ENCODE measurements at places on chromosomes 5 and 9. TPM values are rescaled to one million over a fixed set of nuclear protein-coding genes. Genes with fewer than 3 reads are reported as not detected.

The TAL2 gene
- not detected for total RNA-seq

DNA sequence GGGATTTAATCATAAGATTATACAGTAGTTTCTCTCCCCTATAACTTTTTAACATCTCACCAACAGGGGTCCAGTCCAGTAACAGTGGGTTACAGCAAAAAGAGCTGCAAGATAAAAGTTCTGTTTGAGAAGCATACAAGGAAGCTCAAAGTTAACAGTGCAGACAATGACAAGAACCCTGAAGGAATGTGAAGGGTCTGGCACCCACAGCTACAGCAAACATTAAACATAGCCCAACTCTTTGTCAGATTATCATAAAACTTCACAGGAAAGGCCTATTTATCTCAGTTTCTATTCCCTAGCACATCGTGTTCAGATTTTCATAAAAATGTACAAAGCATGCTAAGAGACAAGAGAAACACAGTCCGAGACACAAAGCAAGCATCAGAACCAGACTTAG lies 309.4 kb downstream of the DIRAS2 start:
- H3K36me3 ChIP-seq, result no peaks in the 10 kb centered on the region
- H3K4me3 ChIP-seq, result no peak overlapping the region
- H3K4me1 ChIP-seq, result no peaks in the 10 kb centered on the region
- no peaks in the 10 kb centered on the region for H3K27me3 ChIP-seq

GRCh38 chr9:70061776-70062175 lies 18.1 kb downstream of the MAMDC2 start:
- no peak for DNase-seq
- H3K27ac ChIP-seq, result no peak overlapping the region
- no peaks in the 10 kb centered on the region for H3K36me3 ChIP-seq
- no peaks in the 10 kb centered on the region for H3K4me1 ChIP-seq

DNA sequence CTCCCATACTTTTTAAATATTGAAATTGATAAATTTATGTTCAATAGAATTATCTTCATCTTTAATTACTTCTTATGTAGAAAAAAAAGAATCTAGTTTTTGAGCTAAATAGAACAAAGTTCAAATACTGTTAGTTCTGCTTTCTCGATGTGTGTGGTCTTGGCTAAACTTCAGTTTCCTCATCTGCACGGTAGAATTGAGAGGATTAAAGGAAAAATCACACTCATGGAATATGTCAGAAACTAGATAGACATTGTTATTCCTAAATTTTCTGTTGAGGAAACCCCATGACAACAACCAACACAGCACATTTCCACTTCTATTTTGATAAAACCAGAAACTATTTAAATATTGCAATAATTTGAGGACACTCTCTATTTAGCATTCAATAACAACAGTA lies 100.3 kb downstream of the MUSK start:
- no peak overlapping the region for H3K27ac ChIP-seq
- H3K36me3 ChIP-seq, result no peaks in the 10 kb centered on the region
- no peaks in the 10 kb centered on the region for H3K4me1 ChIP-seq
- no peak overlapping the region for H3K4me3 ChIP-seq
- DNase-seq, result no peak

DNA sequence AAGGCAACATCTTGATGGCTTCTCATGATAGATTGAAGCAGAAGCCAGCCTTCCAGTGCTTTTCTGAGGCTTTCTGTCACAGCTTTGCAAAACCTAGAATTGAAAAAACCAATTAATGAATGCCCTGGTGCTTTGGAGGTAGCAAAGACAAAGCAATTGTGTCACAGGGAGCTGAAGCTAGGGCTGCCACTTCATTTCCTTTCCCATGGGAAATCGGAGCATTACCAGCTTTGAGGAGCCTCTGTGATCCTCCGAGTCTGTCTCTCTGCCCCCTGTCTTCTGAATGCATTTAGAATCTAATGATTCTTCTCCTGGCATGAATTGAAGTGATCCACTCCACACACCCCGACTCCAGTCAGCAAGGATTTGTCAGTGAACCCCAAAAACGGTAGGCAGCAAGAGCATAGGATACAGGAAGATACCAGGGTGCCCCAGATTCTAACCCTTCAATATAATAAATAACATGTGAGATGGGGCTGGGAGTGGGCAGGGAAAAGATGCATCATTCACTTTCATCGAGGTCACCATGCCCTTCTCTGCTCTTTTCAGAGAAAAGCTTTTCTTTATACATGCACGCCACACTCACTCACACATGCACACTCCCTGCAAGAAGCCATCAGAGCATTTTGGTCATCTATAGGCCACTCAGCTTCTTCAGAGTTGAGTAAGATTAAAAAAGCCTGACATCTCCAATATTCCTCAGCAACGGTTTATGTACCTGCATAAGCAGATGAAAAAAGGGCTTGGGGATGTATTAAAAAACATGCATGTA lies 247.7 kb upstream of the ZNF462 start:
- no peak overlapping the region for H3K4me3 ChIP-seq
- no peak for DNase-seq
- no peaks in the 10 kb centered on the region for H3K4me1 ChIP-seq
- no peaks in the 10 kb centered on the region for H3K27me3 ChIP-seq

The ATOX1 gene
- total RNA-seq, result 87.5 TPM

The TRPM3 gene
- 0.26 TPM for total RNA-seq

DNA sequence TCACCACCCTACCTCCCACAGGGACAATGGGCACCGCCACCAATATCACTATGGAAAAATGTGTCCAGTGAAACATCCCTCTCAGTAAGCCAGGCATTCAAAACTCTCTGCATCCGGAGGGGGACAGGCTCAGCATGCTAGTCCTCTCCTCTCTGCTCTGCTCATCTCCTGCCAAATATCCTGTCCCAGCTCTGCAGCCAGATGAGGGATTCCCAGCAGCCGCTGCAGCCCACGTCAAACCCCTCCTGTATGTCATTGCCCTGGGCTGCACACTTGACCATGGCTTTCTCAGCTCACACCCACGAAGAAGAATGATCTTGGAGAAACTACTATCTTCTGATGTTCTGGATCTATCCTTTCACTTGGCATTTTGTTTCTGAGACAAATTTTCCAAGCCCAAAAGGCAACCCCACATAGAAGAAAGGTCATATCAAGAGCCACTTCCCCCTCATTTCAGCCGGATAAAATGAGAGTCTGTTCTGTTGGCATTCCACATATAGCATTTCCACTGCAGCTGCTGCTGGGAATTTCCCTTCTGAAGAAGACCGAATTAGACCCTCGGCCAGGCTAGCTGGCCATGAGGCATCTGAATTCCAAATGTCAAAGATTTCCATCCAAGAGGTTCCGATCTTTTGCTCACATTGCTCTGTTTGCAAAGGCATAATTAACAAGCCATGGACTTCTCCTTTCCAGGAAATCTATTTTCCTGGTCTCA lies 338.0 kb downstream of the ACTL7B start:
- H3K4me3 ChIP-seq, result no peak overlapping the region
- no peak for DNase-seq
- H3K27ac ChIP-seq, result no peak overlapping the region
- no peaks in the 10 kb centered on the region for H3K27me3 ChIP-seq
- H3K4me1 ChIP-seq, result no peaks in the 10 kb centered on the region

DNA sequence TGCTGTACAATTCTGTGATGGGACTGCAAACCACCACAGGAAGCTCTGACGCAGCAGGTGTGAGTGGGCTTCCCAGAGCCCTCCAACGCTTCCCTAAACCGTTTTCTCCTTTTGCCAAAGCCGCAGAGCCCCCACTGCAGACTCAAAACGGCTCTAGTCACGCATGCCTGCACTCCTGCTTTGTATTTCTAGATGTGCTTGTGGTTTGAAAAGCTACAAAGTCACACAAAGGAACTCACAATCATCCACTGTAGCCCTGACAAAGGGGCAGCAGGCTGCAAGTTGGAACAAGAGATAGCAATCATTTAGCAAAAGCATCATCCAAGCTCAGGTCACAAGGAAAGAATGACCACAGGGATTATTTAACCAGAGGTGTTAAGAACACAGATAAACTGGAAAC lies 79.3 kb downstream of the PTPN3 start:
- H3K27me3 ChIP-seq, result no peaks in the 10 kb centered on the region
- peaks cover 54% of the 10 kb centered on the region for H3K36me3 ChIP-seq
- no peak overlapping the region for H3K4me3 ChIP-seq
- no peak overlapping the region for H3K27ac ChIP-seq
- H3K4me1 ChIP-seq, result no peaks in the 10 kb centered on the region
- DNase-seq, result no peak

DNA sequence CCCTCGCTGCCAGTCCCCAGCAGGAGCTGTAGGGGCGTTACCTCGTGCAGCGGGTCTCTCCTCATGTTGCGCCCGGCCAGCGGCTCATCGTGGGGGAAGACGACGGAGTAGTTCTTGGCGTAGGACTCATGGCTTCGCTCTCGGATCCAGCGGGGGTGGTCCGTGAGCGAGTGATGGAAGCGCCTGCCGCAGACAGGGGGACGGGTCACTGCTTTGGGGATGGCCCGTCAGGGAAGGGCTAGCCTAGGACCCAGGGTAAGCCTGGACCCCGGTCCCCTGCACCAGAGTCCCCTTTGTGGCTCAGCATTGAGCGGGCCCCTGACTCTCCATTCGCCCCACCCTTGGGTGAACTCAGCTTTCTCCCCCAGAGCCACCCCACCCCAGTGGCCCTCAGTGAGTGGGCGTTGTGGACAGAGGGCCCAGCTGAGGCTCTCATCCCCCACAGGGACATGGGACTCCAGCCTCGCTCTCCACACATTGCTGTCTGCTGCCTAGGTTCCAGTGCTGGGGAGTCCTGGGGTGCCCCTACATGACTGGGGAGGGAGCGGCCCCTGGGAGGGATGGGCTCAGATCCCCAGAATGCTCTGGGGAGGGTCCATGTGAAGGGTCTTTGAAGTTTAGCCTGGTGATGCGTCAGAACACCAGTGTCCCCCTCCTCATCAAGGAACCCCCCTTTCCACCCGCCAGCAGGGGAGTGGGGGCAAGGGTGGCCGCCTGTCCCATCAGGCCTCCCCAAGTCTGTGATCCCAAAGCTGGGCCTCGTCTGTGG lies 29.7 kb downstream of the SARDH start:
- no peaks in the 10 kb centered on the region for H3K27me3 ChIP-seq
- DNase-seq, result no peak
- H3K4me1 ChIP-seq, result no peaks in the 10 kb centered on the region
- H3K27ac ChIP-seq, result no peak overlapping the region

DNA sequence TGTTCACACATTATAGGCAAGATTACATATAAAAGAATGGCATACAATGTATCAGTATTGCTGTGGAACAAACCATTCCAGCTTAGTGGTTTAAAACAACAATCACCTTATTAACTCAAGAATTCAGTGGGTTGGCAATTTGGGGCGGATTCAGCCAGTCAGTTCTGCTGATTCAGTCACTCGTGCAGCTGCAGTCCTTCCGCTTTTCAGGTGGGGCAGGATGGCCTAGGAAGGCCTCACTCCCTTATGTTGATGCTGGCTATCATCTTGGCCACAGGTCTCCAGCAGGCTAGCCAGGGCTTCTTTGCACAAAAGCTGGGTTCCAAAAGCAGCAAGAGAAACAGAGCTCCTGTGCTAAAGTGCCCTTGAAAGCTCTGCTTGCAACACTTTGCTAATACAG lies 150.6 kb downstream of the MCTP1 start:
- no peaks in the 10 kb centered on the region for H3K4me1 ChIP-seq
- no peaks in the 10 kb centered on the region for H3K36me3 ChIP-seq
- no peak overlapping the region for H3K4me3 ChIP-seq

The MIGA2 gene
- 9.7 TPM for total RNA-seq

GRCh38 chr5:97838214-97838613 lies 655.2 kb upstream of the RIOK2 start:
- no peaks in the 10 kb centered on the region for H3K4me1 ChIP-seq
- no peak overlapping the region for H3K27ac ChIP-seq
- no peaks in the 10 kb centered on the region for H3K27me3 ChIP-seq
- no peak overlapping the region for H3K4me3 ChIP-seq

DNA sequence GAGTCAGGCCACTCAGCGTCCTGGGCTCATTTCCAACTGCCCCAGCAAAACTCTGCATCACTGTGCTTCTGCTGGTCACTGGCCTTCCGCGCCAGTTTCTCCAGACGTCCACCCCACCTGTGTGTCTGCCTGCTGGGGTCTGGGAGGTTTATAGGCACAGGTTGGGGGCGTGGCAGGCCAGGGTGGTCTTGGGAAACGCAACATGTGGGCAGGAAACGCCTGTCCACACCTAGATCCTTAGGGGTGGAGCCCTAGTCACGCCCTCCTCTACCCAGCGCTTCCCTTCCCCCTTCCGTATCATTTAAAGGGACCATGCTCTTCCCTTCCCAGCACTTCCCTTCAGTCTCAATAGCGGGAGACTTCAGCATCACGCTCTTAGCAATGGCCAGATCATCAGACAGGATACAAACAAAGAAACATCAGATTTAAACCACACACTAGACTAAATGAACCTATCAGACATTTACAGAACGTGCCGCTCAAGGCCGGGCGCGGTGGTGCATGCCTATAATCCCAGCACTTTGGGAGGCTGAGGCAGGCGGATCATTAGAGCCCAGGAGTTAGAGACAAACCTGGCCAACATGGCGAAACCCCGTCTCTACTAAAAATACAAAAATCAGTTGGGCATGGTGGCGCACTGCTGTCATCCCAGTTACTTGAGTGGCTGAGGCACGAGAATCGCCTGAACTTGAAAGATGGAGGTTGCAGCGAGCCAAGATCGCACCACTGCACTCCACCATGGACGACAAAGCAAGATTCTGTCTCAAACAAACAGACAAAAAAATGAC lies 11.8 kb upstream of the BTNL9 start:
- no peaks in the 10 kb centered on the region for H3K27me3 ChIP-seq
- H3K36me3 ChIP-seq, result no peaks in the 10 kb centered on the region
- no peak overlapping the region for H3K27ac ChIP-seq
- no peak overlapping the region for H3K4me3 ChIP-seq
- no peaks in the 10 kb centered on the region for H3K4me1 ChIP-seq

DNA sequence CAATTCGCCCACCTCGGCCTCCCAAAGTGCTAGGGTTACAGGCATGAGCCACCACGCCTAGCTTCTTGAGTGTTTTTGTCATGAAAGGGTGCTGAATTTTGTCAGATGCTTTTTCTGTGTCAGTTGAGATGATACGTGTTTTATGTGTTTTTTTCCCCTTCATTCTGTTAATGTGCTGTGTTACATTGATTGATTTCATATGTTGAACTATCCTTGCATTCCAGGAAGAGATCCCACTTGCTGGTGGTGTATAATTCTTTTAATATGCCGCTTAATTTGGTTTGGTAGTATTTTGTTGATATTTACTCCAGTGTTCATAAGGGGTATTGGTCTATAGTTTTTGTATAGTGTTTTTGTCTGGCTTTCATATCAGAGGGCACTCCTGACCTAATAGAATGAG lies 13.6 kb downstream of the ZBTB43 start:
- H3K27ac ChIP-seq, result no peak overlapping the region
- no peaks in the 10 kb centered on the region for H3K27me3 ChIP-seq
- DNase-seq, result no peak
- no peak overlapping the region for H3K4me3 ChIP-seq

The PCDHGA5 gene
- 0.48 TPM for total RNA-seq

The KIF4B gene
- total RNA-seq, result not detected

The C8G gene
- total RNA-seq, result 499 TPM

Data from right lobe of liver (tissue), 6 donors.